Dermis blood vessel endothelial cell (primary cell): ENCODE measurements at places on chromosomes 2 and 18. TPM values are rescaled to one million over a fixed set of nuclear protein-coding genes. Genes with fewer than 3 reads are reported as not detected.
A peak's percentile ranks its signal among the peaks of the same experiment; 100 is the strongest.

- DNase-seq, result no peak
Observed at GRCh38 chr2:126221506-126221905, 434.5 kb upstream of the GYPC start.

GRCh38 chr2:237405006-237405559 lies 8.9 kb downstream of the COL6A3 start:
- no peak for DNase-seq

DNA sequence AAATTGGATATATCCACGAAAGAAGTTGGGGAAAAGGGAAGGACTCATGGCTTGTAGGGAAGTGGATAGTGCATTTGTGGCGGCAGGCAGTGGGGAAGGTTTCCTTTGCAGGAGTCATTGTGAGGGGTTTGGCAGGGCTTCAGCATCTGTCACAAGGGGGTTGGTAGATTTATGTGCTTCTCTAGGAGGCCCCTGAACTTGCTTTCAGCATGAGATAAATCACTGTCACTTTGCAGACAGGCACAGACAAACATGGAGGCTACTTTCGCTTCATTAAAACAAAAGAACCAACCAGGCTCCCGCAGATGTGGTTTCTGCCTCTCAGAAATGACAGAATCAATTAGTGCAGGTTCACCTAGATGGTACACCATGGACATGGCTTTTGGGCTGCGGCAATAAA lies 340.7 kb downstream of the TGIF1 start:
- DNase-seq, result peak; percentile 55

GRCh38 chr18:35611518-35611917 lies 30.0 kb downstream of the GALNT1 start:
- DNase-seq, result peak; percentile 32

DNA sequence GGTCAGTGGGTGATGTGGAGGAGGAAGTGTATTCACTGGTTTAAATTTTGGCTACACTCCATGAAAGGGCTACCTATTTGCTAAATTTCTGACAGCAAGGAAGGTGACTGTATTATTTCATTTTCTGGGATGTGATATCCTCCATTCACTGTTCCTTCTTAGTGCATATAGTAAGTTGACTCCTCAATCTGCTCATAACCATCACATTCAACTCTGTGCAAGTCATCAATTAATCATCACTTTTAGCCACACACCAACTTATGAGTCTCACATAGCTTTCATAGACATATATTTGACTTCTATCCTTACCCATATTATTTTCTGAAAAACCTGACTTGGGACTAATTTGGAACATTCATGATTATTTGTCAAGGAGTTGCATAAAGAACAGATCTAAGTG lies 16.9 kb downstream of the KLHL41 start:
- DNase-seq, result no peak

GRCh38 chr2:219314804-219315468 lies 5.7 kb upstream of the PTPRN start:
- DNase-seq, result no peak

GRCh38 chr2:59540864-59541263 lies 1012.6 kb downstream of the BCL11A start:
- DNase-seq, result no peak

DNA sequence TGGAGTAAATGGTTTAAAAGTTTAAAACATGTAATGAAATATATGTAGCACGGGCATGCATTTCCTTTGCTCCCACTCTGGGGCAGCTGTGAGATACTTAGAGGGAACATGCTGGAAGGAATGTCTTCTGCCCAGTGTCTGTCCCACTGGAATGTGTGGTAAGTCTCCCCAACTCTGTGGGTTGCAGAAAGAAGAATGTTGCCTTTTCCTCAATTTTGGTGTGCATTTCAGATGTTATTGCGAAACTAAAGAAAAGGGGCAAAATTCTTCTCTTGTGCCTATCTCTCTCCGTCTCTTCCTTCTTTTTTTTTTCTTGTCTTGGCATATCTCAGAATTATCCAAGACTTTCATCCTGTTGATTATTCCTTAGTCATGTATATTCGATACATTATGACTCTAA lies 201.1 kb downstream of the SH3RF3 start:
- no peak for DNase-seq

DNA sequence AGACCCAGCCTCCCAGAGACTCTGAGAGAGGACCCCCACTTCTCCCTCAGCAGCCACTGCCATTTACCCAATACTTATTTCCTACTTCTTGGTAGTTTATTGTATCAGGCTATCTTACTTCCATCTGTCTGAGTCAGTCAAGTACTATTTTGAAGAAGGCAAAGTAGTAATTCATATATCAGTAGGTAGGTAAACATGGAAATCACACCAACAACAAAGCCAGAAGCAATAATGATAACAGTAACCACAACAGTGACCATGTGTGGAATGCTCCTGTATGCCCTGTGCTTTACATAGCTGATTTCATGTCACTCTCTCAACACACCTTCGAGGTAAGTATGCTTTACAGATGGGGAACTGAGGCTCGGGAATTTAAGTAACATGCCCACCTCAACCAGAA lies 173.0 kb downstream of the BCL11A start:
- DNase-seq, result no peak

DNA sequence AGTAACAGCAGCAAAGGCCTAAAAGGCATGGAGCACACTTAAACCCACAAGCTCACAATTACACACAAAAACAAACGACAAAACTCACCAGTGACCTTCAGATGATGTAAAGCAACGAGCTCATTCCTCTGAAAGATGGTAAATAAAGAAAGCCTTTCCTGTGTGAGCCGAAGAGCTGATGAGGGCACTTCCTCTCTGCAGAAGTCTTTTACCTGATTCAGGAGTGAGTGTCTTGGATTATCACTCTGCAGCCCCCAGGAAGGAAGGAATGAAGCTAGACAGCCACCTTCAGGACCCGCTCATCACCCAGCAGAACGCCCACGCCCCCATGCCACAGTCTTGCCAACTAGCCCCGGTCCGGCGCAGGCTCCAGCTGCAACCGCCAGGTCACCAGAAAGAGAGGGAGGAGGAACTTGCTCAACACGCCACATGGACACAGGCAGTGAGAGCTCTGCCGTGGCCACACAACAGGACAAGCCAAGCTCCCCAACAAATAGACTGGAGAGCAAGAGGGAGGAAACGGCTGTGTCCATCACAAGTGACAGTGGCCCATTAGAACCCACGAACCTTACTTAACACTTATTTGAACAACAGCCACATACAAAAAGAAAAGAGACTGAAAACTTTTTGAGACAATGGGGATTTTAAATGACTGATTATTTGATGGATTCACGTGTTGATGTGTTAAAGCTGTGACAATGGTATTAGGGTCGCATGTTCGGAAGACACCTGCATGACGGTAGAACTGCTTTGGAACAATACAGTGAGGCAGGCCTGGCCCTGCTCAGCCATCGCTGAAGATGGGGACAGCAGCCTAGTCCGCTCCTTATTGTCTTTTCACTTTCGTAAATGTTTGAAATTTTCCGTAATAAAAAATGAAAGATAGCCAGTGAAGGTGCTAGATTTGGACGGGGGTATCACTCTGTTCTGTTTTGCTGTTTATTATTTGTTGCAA lies 127.3 kb downstream of the HDAC4 start:
- DNase-seq, result no peak

DNA sequence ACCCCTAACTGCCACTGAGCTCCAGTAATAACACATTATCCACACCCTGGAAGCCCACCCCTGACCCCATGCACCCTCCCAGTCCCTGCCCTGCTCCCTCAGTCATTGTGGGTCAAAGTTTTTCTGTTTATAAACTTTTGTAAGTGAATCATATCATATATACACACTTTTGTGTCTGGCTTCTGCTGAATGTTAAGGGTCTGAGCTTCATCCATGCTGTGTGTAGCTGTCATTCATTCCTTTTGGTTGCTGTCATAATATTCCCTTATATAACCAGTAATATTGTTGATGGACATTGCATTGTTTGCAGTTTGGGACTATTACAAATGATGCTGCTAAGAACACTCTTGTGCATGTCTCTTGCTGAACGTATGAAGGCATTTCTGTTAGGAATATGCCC lies 14.5 kb downstream of the CNNM4 start:
- no peak for DNase-seq

DNA sequence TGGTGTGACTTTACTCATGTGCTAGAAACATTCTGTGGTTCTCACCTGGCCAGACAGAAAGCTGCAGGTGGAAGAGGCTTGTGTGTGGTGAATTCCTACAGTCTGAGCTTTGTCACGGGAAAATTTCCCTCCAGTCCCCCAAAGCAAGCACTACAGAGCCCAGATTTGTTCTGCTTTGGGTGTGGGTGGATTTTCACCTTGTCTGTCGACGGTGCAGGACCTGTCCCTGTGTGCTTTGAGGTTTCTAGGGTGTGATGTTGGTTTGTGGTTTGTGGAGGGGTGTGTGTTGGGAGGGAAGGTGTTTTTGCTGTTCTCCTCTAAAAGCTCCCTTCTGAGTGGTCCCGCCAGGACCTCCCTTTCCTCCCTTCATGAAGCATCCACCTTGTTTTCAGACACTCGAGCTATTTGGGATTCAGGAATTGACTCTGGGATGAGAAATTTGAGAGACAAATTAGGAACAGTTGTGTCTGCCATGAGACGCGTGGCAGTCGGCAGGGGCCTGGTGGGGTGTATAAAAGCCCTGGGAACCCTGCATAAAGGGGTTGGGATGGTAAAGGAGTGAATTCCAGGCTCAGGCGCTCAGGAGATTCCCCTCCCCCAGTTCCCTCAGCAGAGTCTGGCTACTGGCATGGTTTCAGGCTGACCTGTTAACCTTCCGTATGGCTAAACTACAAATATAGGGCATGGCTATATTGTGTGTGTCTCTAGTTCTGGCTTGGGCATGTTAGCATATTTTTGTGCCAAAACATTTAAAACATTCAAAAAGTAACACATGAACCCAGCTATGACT lies 65.5 kb downstream of the DGKD start:
- peak; percentile 38 for DNase-seq

DNA sequence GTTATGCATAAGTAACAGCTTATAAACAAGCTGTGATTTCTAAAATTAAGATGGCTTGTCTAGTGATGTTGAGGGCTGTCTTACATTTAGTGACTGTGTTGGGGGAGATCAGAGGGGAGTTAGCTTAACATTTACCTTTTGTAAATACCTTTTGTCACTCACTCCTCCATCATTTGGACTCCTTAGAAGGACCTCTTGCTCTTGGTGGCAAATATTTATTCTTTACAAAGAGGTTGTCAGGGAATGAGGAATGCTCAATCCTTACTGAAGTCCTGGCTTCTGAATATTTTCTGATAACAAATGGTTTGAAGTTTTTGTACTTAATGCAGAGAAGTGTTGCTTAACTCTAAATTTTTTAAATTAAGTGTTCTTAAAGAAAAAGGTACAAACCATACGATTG lies 438.8 kb upstream of the FAM98A start:
- no peak for DNase-seq

DNA sequence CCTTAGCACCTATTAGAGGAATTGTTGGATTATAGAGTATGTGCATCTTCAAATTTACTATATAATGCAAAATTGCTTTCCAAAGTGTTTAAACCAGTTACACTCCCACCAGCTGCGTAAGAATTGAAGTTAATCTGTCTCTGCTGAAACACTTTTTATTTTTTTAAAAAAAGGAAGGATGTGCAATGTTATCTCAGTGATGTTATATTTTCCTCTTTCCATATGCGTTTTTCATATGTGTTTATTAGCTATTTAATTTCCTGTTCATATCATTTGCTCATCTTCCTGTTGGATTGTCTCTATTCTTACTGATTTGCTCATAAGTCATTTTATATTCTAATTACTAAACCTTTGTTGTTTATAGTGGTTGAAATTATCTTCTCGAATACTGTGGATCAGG lies 63.2 kb upstream of the RFX8 start:
- no peak for DNase-seq

- no peak for DNase-seq
Observed at GRCh38 chr2:227414846-227415245, 27.1 kb upstream of the SCYGR1 start.

DNA sequence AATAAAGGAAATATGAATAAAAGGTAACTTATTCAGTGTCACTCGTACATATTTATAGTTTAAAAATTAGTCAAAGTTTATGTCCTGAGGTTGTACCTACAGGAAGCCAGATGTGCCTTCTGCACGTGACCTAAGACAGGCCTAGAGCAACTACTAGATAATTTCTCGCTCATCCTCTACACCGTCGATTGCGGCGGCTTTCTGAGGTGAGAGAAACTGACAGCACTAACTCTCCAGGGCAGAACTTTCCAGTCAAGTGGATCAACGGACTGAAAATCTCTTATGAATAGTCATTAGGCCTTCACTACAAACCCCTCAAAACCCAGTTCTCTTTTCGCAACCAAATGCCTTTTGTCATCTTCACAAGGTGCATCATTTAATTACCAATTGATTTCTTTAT lies 54.2 kb downstream of the ZEB2 start:
- DNase-seq, result no peak

- DNase-seq, result no peak
Observed at GRCh38 chr2:121698318-121698930, 38.3 kb downstream of the NIFK start.

GRCh38 chr18:44245019-44245418 lies 435.7 kb upstream of the SETBP1 start:
- DNase-seq, result no peak

- DNase-seq, result peak; percentile 34
Observed at GRCh38 chr2:218291318-218292047, 820 bp downstream of the TMBIM1 start.

- no peak for DNase-seq
Observed at GRCh38 chr18:12783524-12783923, 80.7 kb downstream of the PSMG2 start.

GRCh38 chr2:128689971-128690370 lies 371.3 kb upstream of the HS6ST1 start:
- no peak for DNase-seq

GRCh38 chr2:620471-621302 lies 56.5 kb downstream of the TMEM18 start:
- DNase-seq, result no peak

- no peak for DNase-seq
Observed at GRCh38 chr2:121232626-121233265, 52.3 kb downstream of the TFCP2L1 start.

CYTIP gene
- total RNA-seq, result 0.14 TPM in 1 of 2 replicates, not detected in the other

GPR45 gene
- total RNA-seq, result not detected in 2 replicates

ASAP2 gene
- 58.0 and 59.6 TPM in 2 replicates for total RNA-seq

SERPINB4 gene
- not detected in 2 replicates for total RNA-seq

DYSF gene
- total RNA-seq, result 145 and 268 TPM in 2 replicates

RAB17 gene
- 4.9 and 14.1 TPM in 2 replicates for total RNA-seq

SKOR2 gene
- total RNA-seq, result not detected in 2 replicates

INHA gene
- not detected in 2 replicates for total RNA-seq

LBX2 gene
- 0.98 and 2.9 TPM in 2 replicates for total RNA-seq

MARCHF4 gene
- total RNA-seq, result 1.5 TPM in 2 replicates

NAT8 gene
- not detected in 2 replicates for total RNA-seq

PAX8 gene
- 0.65 and 0.68 TPM in 2 replicates for total RNA-seq

TLX2 gene
- 0.17 TPM in 1 of 2 replicates, not detected in the other for total RNA-seq
